ENCODE measurements at places on chromosomes 2 and 18.
A peak's percentile ranks its signal among the peaks of the same experiment; 100 is the strongest.

DNA sequence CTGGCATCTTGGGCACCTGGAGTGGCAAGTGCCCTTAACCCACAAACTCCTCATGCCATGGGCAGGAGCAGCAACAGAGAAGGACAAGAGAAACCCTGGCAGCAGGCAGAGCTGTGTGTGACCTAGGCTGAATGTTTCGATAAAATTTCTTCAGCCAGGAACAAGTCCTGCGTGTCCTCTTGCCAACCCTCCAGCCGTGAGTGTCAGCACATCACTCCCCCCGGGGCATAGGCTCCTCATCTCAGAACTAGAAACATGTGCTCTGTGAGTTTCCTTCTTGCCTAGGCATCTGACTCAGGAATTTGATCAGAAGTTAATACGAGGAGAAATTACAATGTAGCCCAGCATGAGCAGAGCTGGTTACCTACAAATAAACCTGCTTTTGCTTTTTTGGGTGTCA is 2.2 kb downstream of the ABCG8 start:
- DNase-seq: no peak

- DNase-seq: peak; percentile 79
Observed at GRCh38 chr2:238160206-238161129, 1.7 kb downstream of the ERFE start.

DNA sequence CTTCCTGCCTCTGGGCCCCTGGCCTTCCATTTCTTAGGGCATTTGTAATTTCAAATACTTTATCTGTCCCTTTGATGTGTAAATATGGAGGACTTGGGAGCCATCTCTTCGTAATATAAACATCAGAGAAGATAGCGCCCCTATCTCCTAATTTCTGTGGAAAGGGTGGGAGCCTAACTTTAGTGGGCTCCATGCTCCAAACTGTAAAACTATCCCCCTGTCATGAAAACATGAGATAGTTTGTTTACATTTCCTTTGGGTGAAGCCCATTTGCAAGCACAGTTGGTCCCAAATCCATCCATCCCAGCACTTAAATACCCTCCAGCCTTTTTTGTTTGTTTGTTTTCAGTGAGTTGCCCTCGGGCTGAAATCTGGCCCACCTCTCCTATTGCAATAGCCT is 782.6 kb upstream of the FSHR start:
- no peak for DNase-seq

GRCh38 chr2:129002751-129003150 is 684.1 kb upstream of the HS6ST1 start:
- DNase-seq: no peak

GRCh38 chr18:7201096-7201495 is 29.8 kb upstream of the LRRC30 start:
- DNase-seq: no peak

DNA sequence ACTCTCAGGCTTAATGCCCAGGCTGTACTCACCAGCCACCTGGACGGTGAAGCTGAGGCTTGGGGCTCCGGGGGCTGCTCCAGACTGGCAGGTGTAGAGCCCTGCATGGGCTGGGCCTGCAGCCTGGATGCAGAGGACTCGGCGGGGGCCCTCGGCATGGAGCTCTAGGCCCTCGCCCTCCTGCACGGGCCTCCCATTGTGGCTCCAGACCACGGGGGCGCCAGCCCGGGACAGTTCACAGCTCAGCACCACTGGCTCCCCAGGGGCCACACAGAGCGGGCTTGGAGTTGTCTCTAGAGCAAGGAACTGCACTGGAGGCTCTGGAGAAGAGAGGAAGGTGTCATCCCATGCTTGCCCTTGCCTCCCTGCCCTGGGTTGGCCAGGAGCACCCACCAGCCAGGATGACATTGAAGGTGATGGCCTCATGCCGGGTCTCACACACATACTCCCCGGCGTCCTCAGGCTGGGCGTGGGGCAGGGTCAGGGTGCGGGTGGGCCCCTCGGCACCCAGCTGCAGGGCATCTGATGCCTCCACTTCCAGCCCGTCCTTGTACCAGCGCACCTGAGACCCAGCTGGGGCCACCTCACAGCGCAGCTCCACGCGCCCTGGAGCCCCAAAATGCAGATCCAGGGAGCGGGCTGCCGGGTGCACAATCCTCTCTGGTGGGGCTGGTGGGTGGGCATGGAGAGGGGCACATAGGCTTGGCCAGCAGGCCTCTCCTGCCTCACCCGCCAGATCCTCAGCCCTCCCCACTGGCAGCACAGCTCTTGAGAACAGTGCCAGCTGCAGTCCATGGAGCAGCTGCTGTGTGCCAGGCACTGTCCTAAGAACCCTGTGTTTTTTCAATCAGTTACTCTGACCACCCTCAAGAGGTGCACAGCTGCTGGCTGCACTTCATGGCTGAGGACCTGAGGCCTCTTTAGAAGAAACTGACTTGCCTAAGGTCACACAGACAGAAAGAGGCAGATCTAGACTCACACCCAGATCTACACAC is 13.3 kb downstream of the OBSL1 start:
- DNase-seq: no peak

DNA sequence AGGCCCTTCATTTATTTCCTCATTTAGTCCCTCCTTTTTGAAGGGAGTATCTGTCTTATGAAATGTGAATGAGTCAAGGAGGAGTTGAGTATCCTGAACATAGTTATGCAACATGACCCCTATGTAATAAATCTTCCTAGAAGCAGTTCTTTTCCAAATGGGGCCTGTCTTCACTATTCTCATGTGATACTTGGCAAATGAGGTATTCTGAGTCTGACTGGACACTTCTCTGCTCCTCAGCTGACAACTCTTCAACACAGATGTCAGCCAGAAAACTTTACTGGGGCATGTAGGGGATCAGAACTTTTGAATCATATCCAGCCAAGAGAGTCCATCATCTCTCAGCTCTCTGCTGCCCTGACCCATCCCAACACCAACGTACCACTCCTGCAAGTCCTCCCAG is 291.6 kb downstream of the ZNF385B start:
- DNase-seq: no peak

DNA sequence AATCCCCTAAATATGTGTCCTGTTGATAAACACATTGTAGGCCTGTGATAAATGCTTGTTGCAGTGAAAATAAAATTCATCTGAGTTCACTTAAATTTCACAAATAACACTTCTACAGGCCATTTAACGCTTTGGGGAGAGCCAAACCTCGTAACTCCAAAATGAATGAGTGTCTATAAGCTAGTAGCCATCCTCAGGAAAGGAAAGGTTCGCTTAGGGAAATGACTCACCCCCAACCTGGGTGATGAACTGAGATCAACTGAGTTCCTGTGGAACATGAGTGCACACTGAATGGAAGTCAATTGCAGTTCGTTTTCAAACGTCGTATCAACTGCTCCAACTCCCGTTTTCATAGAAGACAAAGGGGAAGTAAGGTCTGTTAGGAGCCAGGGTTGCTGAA is 527.6 kb upstream of the ID2 start:
- no peak for DNase-seq
